Activated naive CD8-positive, alpha-beta T cell treated with anti-CD3 and anti-CD28 coated beads for 36 hours (primary cell): ENCODE measurements at places on chromosomes 16 and 17.

- no peak for DNase-seq
Observed at GRCh38 chr16:56423584-56424403, 1.6 kb downstream of the AMFR start.

DNA sequence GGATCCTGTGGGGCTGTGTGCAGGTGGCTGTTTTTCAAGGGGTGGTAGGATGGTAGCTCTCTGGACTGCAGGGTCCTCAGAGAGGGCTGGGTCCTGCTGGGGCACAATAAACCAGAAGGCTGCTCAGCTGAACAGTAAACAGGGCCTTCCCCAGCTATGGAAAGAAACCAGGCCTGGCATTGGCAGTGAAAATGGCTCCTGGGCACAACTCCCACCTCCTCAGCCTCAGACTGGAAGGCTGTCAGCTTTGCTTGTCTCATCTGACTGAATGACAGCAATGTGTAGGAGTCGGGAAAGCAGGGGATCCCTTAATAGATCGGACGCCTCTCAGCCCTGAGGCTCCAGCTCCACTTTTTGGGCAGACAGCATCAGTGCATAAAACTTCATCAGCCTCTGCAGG is 59.8 kb upstream of the NLRP1 start:
- no peak for DNase-seq

DNA sequence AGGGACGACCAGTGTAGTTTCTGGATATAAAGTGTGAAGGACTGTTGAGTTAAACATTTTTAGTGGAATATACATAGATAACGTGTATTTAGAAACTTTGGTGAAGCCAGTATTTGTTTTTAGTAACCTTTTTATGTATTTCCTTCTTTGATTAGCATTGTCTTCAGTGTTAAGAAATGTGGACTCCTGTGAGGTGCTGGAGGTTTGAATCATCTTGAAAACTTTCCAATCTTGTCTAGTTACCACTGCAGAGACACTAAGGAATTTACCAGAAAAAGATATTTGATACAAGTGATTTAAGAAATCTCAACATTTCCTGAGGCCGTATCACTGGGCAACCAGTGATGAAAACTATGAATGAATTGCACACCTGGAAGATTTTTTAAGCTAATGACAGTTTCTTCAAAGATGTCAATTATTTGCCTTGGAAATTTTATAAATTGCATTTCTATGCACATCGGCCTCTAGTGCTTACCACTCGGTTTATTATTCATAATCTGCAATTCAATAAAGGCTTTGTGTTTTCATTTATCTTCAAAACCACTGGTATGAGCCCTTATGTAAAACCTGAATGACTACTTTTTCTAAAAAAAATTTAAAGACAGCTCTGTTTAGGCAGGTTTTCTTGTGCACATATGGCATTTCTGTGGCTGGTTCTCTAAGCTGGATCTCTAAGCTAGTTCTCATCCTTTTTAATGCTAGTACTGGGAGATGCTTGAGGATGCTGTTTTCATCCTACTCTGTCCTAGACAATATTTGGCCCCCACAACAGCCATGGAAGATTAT is 31.4 kb upstream of the ADCY7 start:
- DNase-seq = no peak

GRCh38 chr16:8600144-8600775 is 9.9 kb upstream of the TMEM114 start:
- DNase-seq = no peak
